ENCODE measurements at places on chromosomes 1 and 21.

- DNase-seq = no peak
Observed at GRCh38 chr1:22131062-22131461, 11.8 kb downstream of the WNT4 start.

DNA sequence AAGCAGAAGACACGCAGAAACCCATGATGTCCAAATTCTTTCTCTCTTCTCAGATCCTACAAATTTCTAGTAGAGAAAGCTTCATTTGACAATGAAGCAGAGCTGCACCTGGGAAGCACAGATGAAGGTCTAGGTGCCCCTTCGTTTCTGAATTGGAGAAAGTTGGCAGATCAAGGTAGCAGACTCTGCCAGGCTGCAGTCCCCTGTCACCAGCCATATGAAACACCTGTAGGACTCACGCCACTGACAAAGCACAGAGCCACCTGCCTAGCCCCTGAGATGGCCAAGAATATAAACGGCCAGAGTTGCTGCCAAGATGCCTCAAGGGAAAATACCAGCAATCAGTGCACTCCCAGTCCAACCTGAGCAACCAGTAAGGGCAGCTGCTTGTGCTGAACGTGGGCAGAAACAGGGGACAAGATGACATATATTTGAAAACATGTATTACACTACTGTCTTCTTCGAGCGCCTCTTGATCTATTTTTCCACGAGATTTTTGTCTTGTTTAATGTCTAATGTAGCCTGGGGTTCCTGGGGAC lies 20.6 kb upstream of the PLEKHA6 start:
- DNase-seq = no peak

DNA sequence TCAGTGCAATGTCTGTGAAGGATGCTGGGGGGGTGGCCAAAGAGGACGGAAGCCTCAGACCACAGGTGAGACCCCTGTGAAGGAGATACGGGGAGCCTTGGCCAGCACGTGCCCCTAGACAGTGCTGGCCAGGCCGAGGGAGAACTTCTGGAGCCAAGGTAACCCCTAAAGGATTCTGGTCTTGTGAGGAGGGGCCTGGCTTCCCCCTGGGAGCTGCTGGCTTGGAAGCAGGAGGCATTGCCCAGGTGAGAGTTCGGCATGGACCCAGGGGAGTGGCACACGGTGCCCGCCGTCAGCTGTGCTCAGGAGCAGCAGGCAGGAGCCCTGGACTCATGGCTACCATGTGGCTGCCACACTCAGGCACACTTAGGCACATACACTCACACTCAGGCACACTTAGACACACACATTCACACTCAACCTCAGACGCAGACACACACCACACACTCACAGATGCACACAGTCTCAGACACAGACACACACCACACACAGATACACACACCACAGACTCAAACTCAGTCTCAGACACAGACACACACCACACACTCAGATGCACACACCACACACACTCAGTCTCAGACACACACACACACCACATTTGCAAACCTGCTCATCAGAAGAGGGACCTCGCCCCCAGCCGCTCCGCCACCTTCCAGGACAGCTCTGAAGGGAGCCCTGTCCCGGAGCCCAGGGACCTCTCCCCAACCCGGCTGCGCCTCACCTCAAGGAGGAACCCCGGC lies 1.1 kb upstream of the COL6A2 start:
- peak; percentile 22 for DNase-seq

- no peak for DNase-seq
Observed at GRCh38 chr1:11178021-11179015, 10.8 kb upstream of the ANGPTL7 start.

DNA sequence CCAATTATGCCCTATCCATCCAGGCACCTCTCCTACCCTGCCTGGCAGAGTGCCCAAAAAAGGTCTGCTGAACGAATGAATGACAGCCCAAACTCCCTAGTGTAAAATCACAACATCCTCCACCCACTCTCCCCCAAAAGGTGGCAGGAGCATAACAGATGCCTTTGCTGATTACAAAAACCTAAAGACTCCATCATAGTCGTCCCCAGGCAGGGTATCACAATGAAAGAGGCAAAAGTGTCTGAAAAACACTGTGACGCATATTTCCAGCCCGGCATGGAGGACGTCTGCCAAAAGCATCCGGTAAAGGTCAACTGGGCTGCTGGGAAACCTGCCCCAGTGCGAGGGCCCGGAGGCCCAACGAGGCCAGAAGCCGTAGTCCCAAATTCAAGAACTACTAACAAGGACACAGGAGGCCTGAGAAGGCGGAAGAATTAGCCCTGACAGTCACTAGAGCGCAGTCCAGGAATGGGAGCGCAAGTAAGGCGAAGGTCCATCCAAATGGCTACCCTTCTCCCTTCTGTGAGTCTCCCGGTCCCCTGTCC lies 576 bp downstream of the SMIM12 start:
- no peak for DNase-seq
